Stimulated activated CD8-positive, alpha-beta memory T cell treated with anti-CD3 and anti-CD28 coated beads, Interleukin-2, amount 100 ng/mL, for 1 hour (primary cell): ENCODE measurements at places on chromosomes 13 and 19.

DNA sequence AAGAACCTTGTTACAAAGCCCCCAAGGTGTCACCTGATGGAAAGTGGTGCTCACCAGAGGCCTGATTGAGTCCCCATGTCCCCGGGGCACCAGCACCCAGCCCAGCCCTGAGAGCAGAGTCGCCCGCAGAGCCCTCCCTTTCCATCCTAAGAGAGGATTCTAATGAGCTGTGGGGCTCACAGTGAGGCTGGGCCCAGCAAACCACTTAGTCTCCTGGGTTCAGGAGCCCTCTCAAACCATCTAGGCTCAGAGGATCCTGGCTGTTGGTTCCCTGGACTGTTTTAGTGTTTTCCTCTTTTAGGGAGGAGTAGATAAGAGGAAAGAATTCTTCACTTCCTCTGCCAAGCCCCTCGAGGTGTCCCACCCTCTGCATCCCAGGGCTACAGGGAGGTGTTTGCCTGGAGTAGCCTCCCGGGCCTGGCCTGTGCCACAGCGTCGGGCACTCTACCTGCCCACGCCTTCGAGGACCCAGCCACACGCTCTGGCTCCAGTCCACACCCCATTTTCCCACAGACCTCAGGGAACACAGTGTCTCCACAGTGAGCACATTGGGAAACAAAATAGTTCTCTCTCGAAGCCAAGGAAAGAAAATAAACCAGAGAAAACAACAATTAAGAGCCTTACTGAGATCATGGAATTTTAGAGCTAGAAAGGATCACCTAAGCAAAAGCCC is 34.4 kb downstream of the DHRS12 start:
- DNase-seq: no peak

GRCh38 chr19:32581705-32582179 is 752 bp downstream of the PDCD5 start:
- no peak for DNase-seq

- DNase-seq: no peak
Observed at GRCh38 chr19:2042485-2043250, 8.4 kb downstream of the MKNK2 start.

GRCh38 chr19:34525001-34525400 is 43.4 kb downstream of the WTIP start:
- DNase-seq: no peak

- DNase-seq: no peak
Observed at GRCh38 chr13:108915095-108915633, 285.8 kb downstream of the MYO16 start.
